ENCODE measurements at places on chromosomes 4 and X.
A peak's percentile ranks its signal among the peaks of the same experiment; 100 is the strongest.

DNA sequence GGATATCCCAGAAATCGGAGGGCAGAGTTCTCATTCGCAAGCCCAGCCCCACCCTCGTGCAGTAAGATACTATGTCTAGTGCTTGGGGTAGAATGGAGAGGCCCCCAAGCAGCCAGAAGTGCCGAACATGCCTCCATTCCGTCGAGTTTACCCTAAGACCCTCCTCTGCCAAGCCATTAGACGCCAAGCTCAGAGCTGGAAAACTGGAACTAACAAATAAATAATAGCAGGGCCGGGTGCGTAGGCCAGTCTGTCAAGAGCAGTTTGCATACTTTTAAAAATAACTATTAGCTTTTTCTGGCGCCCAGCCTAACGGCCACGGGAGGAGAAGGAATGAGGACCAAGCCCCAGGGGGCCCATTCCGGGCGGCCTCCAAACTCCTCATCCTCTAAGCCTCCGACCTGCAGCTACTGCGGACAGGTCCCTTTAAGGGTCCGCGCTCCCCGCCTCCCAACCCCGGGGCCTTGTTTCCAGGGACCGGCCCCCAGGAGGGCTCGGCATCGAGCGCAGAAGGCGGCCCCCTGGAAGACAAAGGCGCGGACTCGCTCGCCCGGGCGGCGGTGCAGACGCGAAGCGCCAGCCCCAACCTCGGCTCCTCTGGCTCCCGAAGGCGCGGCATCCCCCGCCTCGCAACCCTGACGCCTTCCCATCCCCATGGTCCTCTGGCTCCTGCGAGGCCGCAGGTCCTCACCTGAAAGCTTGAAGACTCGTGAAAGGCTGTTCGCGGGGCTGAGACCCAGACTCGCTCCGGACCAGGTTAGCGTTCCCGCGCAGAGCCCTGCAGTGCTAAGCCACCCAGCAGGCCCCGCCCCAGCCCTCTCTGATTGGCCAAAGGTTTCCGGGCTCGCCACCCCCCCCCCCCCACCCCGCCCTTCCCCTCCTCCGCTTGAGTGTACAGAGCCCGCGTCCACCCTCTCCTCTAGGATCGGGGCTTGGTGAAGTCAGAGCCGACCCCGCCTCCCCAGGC is at the start of gene TMSB15A:
TMSB15A (minus strand) TSS at position 765 of the 967 bp plus-strand sequence.
- no peak for DNase-seq

DNA sequence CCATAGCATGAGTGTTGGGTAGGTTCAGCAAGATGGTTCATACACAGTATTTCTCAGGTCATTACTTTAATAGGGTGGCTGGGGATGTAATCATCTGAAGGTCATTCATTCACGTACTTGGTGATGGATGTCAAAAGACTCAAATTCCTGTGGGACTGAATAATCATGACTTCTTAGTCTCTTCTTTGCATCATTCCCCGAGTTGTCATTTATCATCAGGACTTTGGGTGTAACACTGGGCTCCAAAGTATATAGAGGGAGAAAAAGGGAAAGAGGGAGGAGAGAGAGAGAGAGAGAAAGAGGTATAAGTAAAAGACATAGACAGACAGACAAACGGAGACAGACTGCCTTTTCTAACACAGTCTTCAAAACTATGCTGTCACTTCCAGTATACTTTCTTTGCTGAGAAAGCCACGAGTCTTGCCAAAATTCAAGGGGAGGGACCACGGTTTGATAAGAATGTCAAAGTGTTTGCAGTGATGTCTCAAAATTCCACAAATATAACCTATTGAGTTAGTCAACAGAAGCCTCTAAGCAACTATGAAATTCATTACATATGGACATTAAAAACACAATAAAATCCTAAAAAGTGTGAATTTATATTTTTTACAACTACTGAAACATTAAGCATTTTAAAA is 55.9 kb downstream of the UGT2A3 start:
- DNase-seq = no peak

DNA sequence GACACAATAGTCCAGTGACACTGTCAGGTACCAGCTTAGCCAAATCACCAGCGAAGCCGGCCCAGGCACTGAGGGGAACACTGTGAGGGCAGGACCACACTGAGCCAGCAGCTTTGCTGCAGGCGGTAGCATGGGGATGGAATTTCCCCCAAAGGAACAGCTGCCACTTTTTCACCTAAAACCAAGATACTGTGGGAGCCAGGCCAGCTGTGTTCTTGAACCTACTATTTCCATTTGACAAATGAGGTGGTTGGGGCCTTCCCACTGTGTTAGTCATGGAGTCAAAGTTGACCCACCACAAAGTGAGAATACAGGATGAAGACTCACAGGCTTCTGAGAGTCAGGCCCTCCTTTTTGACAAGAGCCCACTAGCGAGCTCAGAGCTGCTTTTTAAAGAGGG is 70.7 kb upstream of the SH3RF1 start:
- no peak for DNase-seq

DNA sequence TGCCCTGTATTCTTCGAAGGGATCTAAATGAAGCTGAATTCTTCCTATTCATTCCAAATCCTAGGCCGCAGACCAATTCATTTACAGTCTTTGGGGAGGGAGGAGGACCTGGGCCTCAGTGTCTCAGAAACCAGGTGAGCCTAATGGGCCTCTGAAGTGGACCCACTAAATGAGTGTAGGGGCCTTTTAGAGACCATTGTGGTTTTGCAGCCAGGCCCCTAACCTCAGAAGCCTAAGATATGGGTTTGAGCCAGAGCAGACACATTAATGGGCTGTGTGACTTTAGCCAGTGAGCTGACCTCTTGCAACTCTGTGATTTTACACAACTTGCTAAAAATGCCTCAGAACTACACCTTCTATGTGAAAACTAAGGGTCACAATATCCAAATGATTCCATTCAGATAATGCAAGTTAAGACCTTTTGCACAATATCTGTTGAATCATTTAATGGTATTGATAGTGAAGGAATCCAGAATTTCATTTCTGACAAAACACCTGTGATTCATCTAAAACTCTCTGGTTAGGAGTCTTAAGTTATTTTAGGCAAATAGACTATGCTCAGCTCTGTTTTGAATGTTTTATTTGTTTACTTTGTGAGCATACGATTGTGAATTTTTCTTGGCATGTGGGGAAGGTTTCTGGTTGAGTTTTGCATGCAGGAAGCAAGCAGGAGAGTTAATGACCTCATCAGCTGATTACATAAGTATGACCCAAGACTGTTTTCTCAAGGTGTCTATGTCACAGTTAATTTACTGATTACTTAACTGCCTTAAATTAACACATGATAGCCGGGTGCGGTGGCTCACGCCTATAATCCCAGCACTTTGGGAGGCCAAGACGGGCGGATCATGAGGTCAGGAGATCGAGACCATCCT is 75.0 kb downstream of the EVC start:
- DNase-seq = peak; percentile 92

DNA sequence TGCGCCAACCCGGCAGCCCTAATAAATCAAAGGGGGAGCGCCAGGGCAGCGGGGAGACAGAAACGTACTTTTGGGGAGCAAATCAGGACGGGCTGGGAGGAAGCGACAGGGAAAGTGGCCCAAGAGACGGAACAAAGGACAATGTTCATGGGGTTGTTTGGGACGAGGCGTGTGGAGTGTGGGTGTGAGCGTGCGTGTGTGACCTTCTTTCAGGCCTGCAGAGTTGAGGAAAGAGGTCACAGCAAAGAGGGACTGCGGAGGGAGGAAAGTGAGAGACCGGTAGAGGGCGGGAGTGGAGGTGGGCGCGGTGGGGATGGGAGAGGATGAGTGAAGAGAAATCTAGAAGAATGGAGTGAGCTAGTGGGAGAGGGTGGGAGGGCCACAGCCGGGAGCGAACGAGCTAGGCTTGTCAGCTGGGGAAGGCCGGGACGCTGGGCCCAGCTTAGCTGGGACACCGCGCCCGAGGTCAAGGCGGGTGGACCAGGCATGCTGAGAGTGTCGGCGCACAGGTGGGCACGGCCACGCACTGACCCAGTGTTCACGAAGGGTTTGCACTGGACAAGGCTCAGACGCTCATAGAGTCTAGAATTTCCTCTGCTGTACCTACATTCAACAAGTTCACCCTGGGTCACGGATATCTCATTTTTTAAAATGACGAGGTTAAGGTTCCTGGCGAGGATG is 14.7 kb upstream of the PITX2 start:
- DNase-seq = no peak

- DNase-seq = no peak
Measured at GRCh38 chr4:179195887-179196286, 1753.7 kb upstream of the AGA start.

GRCh38 chrX:13932416-13932815 is 97.3 kb downstream of the GEMIN8 start:
- DNase-seq = no peak

All from BJ (cell line).